NCI-H526 (cell line): ENCODE measurements at places on chromosomes 7 and 10.
A peak's percentile ranks its signal among the peaks of the same experiment; 100 is the strongest.

DNA sequence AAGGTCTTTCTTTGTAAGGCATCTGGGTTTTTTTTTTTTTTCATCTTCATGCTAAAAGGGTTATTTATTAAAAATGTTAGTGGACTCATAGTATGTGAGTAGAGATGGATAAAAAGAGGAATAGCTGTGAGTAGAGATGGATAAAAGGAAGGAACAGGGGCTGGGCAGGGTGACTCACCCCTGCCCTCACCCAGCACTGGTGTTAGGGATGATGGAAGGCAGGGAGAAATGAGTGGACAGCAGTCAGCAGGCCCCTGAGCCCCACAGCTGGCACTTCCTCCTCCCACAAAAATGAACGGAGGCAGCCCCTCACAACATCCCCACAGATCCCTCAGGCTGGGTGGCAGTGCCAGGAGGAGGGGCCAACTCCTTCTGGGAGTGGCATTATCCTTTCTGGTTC, 39.3 kb downstream of the ANTXRL start:
- DNase-seq, result no peak

GRCh38 chr10:71713135-71714030, 6.2 kb downstream of the C10orf105 start:
- DNase-seq, result no peak

DNA sequence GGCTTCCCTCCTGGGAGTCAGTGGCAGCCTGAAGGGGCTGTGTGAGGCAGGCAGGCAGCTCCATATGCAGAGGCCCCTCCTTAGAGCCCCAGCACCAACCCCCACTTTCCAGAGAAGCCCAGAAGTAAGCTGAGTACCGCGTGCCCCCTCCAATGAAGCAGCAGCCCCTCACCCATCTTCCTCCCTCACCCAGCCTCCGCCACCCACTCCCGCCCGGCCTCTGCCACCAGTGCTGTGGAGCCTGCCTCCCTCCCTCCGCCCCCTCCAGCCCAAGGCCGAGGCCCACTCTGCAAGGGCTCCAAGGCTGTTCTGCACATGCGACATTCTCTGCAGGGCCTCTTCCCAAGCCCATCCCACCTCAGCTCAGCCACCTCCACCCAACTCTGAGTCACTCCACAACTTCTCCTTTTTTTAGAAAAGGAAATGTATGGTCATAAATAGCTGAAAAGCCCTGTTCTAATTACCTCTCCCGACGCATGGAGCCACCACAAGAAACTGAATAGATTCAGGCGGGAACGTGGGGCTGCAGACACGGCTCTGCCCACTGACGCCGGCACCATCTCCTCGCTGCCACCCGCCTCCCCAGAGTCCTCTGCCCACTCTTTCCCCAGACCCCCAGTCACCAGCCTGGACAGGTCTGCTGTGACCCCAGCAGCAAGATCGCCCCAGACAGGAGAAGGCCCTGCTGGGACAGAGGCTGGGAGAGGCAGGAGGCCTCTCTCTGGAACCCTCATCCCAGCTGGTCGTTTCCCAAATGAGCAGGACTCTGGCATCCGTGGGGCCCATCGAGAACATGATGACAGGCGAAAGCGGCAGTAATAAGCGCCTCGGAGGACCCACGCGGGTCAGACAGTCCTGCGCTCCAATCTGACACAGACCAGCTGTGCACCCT, 213.9 kb downstream of the MAD1L1 start:
- no peak for DNase-seq

DNA sequence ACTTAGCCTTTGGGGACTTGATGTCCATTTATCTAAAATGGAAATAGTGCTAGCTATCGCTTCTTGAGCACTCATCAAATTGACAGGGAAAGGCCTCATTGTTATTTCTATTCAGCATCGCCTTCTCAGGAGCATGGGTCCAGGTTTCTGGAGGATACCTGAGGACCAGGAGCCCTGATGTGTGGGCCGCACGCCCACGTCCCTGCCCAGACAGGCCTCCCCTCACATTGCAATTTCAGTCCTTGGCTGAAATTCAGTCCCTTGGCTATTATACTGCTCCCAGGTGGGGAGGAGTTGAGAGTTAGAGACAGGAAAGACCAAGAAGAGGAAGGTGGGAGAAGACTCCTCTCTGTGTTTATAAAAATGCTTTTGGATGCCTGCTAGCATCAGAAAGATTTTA, 38.9 kb downstream of the GPRIN2 start:
- DNase-seq, result no peak

DNA sequence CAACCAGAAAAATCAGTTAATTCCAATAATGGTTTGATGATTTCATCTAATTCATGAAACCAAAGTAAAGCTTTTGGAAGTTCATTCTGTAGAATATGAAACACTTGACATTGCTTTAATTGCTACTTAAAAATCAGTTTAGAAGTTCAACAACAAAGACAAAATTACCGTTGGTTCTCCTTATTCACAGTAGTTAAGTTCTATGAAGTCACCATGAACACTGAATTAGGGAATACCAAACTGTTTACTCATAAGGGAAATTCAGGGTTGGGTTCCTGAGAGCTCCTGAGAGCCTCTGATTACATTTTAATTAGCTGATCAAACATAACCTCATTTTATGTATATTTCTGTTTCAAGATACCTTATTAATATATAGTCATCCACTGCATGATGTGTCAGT, 46.2 kb downstream of the ZNF438 start:
- no peak for DNase-seq

DNA sequence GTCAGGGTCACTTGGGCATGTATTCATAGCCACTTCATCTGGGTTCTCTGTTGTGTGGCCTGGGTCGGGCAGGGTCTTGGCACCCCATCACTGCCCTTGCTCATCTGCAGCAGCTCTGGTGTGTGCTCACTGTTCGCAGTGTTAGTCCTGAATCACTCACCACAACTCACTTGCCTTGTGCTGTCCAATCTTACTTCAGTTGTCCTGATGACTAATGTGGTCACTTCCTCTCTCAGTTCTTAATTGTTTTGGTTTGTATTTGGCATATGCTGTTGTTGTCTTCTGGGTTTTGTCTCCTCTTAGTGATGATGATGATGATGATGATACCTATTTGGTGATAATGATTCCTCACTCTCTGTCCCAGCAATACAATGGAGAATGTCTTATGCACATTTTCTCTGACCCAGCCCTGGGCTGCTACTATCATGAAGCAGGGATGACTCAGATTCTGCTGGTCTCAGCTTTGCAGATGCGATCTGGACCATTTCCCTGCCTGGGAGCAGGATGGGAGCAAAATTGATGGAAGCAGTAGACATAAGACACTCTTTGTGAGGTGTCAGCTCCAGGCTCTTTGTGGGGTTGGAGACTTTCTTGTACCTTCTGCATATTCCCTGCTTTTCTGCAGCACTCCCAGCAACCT, 17.0 kb downstream of the ADRA2A start:
- no peak for DNase-seq

- no peak for DNase-seq
Observed at GRCh38 chr10:69842882-69843281, 41.2 kb downstream of the COL13A1 start.

GRCh38 chr10:34281661-34282582, 533.2 kb downstream of the PARD3 start:
- peak; percentile 80 for DNase-seq

DNA sequence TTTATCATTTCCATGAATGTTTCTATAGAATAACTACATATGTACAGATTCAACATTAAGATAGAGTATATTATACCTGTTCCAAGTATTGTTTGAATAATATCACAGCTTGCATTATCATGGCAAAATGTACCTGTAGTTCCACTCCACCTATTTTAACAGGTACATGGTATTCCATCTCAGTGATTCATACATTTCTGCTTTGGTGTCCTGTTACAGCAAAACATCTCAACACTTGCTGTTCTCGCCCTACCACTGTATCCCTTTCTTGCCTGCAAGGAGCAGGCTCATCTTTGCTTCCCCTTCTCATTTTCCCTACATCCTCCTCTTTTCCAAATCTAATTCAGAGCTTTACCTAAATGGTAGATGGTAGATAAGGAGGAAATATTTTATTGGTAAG, 27.1 kb upstream of the SGCE start:
- no peak for DNase-seq

DNA sequence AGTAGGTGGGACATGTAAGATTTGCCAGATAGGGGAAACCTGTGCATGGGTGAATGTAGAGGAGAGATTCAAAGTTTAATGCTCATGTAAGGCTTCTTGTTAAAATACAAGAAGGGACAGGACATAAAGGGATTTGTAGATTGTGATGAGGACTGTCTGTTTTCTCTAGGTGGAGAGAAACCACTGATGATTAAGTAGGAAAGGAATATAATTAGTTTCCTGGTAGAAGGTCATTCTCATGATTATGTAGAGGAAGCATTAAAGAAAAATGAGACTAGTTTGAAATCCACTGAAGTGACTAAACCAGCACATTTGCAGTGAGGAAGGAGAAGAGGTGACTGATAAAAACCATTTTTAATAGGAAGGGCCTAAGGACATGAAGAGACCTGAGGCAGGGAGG, 19.6 kb upstream of the MACC1 start:
- no peak for DNase-seq

DNA sequence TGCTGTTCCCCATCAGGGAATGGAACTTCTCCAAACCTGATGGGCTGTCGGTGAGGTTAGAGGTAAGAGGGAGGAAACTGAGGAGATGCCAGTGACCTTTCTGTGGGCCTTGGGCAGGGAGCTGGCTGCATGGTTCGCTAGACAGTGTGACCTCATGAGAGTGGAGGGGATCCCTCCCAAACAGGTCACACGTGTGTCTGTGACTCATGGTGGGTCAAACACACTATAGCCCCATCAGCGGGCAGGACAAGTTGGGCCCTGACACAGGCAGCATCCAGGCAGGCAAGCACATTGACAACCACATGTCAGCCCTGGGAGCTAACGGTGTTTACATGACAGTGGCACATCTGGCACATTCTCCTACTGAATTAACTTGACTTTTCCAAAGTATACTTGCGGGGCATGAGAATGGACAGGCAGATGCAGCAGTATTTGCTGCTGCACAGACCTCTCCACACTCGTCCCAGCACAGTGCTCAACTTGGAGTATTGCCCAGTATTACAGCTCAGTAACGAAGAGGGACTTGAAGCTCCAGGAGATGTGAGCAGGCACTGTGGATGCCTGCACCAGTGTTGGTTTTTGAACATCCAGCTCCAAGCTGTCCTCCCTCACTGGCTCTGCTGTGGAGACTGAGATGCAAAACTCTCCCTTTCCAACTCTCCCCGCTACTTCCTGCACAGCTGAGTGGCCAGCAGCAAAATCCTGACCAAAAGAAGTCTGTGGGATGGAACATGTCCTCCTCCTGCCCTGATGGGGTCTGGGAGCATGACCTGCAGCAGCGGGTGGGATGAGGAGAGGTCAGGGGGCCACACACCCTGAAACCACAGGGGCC, 199.6 kb downstream of the WDR37 start:
- no peak for DNase-seq

- no peak for DNase-seq
Observed at GRCh38 chr7:66181329-66181728, 23.8 kb upstream of the TPST1 start.

GRCh38 chr7:80783678-80784327, 135.0 kb downstream of the SEMA3C start:
- no peak for DNase-seq

GRCh38 chr7:96591159-96591899, 118.3 kb downstream of the SEM1 start:
- no peak for DNase-seq

DNA sequence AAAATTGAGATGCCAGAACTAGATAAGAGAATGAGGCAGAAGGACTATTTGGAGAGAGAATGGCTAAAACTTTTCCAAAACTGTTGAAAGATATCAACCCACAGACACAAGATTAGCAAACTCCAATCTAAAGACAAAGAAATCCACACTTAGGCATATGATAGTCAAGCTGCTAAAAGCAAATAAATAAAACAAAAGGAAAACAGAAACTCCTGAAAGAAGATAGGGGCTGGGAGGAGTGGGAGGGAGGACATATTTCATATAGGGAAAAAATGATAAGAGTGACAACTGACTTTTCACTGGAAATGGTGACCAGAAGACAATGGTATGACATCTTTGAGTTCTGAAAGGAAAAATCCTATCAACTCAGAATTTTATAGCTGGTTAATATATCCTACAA, 105.4 kb upstream of the ADO start:
- DNase-seq, result no peak

DNA sequence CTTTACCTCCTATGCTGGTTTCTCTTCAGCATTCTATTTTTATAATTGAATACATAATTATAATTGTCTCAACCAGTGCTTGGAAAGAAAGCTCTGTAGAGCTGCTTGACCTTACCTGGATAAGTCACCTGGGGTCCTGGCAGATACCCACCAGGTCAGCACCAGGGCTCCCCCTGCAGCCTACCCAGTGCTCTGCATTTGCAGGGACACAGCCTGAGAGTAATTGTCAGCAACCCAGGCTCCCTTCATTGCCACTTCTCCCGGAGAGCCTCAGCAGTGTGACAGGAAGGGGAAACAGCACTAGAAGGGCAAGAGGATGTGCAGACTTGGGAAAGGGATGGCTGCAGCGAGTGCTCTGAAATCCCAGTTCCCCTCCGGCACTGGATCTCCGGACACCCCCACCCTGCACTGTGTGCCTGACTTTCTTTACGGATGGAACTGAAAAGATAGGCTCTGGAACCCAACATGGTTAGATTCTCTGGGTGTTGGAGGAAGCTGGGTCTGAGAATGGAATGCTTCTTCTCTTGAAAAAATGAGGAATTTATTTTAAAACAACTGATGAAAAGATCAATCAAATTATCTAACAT, 11.4 kb upstream of the PAX4 start:
- DNase-seq, result peak; percentile 65

DNA sequence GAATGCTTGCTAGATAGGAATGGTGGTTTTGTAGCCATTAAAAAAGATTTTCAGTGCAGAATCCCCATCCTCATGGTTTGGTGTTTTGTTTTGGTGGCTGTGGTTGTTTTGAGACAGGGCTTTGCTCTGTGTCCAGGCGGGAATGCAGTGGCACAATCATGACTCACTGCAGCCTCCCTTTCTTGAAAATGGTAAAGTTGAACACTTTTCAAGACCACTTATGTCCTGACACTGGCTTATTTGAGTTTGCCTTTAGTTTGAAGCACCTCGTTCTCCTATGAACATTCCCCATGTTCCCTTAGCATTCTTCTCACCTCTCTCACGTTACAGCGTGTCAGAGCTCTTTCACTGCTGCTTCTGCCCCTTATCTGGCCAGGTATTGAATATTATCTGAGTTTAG, 140.1 kb downstream of the LRRC4 start:
- no peak for DNase-seq

- DNase-seq, result no peak
Observed at GRCh38 chr7:110065121-110065520, 1025.8 kb upstream of the LRRN3 start.

DNA sequence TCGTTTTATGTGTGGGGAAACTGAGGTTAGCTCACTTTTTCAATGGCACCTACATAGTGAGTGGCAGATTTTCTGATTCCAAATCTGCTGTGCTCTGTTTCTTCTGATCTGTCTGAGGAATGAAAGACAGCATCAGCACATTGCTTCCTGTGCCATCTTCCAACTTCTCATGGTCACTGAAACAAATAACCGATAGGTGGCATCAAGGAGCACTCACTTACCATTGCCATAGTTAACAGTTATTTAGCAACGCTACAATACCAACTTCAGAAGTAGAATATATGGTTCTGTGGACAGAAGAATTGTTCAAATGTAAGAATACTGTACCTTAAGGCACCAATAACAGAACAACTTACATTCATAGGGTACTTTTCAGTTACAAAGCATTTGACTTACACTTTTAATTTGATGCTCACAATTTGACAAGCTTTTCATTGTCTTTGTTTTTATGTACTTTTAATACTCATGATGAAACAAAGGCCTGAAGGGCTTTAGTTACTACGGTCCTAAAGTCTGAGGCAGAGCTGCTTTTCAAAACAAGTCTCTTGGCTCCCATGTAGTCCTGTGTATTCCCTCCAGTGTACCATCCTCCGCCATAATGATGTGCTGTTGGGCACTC, 228.9 kb upstream of the TCF7L2 start:
- peak; percentile 24 for DNase-seq
